ENCODE measurements at places on chromosomes 11 and 22.

GRCh38 chr11:84581083-84581482, 1046.1 kb downstream of the DLG2 start:
- DNase-seq, result no peak

DNA sequence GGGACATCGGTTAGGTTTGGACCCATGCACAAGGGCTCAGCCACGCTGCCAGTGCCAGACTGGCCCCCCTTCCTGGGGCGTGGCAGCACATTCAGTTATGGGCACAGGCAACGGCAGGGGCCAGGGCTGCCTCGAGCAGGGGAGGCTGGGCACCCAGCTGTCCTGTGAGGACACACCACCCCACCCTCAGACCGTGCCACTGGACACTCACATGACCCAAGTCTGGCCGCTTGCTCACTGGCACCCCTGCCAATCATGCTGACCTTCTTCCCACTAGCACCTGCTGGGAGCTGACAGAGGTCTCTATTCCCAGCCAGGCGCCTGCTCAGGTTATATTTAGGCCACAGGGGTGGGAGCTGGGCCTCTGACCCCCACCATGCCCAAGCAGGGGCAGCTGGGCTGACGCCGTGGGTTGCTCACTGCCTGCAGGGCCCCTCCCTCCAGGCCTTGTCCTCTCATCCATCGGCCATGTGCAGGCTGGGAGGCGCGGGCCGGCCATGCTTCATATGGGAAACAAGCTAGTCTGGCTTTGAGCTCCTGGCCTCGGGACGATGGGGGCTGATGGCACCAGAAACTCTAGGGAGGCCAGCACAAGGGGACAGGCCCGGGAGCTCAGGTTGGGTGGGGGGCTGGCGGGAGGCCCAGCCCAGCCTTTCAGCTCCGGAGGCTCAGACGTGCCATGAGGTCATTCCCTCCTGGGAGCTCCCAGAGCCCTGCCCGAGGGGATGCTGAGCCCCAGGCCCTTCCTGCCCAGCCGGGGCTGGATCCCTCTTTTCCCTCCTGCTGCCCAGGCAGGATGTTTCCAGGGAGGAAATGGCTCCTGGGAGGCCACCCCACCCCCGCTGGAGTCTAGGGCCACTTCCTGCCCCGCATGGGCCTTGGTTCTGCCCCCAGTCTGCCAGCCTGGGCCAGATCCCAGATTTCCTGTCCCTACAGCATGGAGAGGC, 15.2 kb upstream of the TBX1 start:
- no peak for DNase-seq

DNA sequence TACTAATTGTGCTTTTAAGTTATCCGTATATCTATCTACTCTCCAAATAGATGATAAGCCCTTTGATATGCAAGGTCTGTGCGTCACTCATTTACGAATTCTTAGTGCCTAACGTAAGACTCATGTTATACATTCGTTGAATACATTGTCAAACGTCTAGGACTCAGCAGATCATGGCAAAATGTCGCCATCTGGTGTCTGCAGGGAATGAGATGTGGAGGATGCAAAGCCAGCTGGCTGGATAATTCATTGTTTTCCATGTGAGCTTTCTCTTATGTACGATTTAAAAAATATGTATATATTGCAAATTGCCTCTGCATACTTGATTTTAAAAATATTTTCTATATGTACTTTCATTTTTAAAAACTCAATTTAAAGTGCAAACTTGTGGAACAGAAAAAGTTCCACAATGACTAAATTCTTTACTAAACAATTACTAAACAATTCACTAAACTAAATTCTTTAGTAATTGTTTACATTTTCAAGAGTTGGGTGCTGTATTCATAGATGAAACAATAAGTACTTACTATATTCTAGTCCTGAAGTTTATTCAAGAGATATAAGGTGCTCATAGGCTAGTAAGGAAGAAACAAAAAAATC, 33.8 kb downstream of the ZNF202 start:
- DNase-seq, result no peak

DNA sequence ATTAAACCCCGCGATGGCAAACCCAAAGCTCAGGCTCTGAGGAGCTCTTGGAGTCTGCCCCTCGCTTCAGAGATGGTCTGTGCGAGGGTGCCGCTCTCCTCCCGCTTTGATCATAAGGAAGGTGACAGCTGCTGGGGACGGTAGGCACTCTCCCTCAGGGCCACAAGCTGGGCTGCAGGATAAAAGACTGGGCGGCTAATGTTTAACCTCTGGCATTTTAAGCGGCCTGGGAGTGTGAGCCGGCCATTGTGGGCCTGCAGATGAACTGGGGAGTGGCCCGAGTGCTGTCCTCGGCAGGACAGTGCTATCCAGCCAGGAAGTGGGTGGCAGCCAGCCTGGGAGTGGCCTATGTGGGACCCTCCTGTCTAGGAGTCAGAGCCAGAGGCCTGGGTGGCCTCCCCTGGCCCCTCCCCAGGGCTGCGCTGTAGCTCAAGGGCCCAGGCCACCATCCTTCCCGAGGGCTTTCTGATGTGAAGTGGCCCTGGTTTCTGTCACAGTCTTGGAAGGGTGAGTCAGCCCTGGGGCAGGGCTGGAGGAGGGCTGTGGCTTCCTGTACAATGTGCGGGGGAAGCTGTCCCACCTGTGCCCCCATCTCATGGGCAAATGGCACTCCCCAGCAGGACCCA, 58.7 kb upstream of the PRODH start:
- no peak for DNase-seq

GRCh38 chr11:59416613-59417012, 9.6 kb downstream of the OR5A2 start:
- no peak for DNase-seq

- no peak for DNase-seq
These were observed 7.5 kb upstream of the STK33 start for GRCh38 chr11:8601376-8602133.

DNA sequence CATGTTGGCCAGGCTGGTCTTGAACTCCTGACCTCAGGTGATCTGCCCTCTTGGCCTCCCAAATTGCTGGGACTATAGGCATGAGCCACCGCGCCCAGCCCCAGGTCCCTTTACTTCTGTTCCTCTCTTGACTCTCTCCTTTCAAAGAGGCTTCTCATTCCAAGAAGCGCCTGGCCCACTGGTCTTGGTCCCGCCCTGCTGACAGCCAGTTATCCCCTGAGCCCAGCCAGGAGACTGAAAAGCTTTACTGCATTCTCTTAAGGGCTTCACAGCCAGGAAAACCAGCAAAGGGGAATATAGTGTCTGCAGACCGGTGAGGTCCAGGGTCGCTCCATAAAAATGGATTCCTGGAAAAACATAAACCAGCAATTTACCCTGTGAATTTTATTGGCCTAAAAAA, 68.3 kb downstream of the NFAM1 start:
- no peak for DNase-seq

DNA sequence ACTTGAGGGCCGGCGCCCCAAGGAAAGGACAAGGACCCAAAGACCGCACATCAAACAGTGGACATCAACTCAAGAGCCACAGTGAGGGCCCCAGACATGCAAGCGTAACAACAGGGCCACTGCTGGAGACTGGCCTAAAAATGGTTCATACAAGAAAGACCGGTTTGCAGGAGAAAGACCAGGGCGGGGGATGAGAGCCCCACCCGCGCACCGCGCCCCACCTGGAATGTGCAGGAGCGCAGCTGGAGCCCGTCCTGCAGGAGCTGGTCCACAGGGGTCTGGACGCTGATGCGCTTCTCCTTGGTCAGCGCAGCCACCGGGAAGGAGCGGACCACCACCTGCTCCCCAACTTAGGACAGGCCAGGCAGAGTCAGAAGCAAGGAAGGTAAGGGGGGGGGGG, 13.9 kb downstream of the SBF1 start:
- DNase-seq, result no peak

GRCh38 chr11:79852176-79852575, 411.3 kb upstream of the TENM4 start:
- no peak for DNase-seq

DNA sequence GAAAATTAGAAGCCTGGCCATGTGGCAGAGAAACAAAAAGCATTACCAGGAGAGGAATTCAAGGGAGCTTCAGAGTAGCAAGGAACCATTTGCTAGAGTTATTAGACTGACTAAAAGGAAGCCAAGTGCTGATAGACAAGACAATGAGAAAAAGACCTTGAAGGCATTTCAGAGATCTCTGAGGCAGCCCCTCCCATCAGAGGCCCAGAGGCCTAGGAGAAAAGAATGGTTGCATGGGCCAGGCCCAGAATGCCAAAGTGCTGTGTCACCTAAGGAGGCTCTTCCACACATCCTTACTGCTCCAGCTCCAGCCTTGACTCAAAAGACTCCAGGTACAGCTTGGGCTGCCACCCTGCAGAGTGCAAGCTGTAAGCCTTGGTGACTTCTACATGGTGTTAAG, 61.8 kb upstream of the POU2AF2 start:
- DNase-seq, result no peak
